ENCODE measurements at places on chromosomes 3 and 15.
A peak's percentile ranks its signal among the peaks of the same experiment; 100 is the strongest.

- DNase-seq, result no peak
Measured at GRCh38 chr15:28274635-28275034, 47.3 kb downstream of the HERC2 start.

DNA sequence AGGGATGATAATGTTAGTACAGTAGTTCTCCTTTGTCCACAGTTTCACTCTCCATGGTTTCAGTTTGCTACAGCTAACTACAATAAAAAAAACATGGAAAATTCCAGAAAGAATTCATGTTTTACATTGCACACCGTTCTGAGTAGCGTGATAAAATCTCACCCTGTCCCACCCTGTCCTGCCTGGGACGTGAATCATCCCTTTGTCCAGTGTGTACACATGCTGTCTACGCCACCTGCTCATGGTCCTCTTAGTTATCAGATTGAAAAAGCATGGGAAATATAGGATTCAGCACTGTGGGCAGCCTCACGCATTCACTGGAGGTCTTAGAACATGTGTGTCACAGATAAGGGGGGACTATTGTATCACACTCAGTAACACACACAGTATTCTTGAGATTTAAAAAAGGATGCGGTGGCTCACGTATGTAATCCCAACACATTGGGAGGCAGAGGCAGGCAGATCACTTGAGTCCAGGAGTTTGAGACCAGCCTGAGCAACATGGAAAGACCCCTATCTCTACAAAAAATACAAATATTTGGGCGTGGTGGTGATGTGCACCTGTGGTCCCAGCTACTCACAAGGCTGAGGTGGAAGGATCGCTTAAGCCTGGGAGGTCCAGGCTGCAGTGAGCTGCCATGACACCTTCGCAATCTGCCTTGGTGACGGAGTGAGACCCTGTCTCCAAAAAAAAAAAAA lies 8.7 kb upstream of the FLNB start:
- no peak for DNase-seq

DNA sequence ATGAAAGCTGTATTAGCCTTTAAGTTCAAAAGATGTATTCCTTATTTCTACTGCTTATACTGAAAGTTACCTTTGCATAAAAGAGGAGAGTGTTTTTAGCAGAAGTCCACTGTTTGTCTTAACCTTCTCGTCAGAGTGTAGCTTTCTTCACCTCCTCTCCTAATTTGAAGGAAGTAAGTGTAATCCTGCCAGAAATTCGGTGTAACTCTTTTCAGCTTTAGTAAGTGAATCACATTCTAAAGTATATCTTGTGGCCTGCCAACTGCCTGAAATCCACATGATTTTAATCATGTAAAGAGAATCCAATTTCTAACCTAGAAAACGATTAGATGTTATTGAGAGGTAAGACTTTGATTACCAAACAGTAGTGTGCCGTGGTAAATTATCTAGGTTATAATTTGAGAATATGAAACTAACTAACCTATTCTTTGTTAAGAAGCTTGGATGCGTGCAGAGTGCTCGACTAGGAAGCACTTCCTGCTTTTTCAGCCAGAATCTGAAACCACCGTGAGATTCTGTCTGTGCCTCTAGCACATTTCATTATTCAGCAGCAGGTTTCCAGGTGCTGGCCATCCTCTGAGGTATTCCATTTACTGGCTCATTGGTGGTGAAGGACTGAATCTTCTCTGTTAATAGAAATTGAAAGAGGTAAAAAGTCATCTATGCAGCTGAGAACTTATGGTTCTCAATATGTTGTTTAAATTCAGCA lies 7.5 kb downstream of the GYG1 start:
- DNase-seq, result peak; percentile 83

DNA sequence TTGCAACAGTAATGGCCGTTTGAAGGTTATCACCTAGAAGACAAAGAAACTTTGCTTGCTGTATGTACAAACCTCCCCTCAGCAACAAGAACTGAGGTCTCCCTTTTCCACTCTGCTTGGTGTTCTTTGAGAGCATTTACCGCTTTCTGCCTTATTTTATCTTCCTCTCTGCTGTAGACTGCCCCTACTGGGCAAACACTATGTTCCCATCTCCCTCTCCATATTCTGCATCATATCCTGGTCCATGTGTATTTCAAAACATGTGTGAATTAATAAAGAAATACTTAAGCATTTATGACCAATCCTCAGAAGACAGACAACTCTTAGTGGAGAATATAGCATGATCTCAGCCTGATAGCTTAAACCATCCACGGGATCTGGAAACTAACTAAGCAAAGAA lies 64.4 kb downstream of the ATP13A5 start:
- DNase-seq, result no peak

- peak; percentile 78 for DNase-seq
Measured at GRCh38 chr3:124995460-124995994, 60.3 kb downstream of the HEG1 start.

DNA sequence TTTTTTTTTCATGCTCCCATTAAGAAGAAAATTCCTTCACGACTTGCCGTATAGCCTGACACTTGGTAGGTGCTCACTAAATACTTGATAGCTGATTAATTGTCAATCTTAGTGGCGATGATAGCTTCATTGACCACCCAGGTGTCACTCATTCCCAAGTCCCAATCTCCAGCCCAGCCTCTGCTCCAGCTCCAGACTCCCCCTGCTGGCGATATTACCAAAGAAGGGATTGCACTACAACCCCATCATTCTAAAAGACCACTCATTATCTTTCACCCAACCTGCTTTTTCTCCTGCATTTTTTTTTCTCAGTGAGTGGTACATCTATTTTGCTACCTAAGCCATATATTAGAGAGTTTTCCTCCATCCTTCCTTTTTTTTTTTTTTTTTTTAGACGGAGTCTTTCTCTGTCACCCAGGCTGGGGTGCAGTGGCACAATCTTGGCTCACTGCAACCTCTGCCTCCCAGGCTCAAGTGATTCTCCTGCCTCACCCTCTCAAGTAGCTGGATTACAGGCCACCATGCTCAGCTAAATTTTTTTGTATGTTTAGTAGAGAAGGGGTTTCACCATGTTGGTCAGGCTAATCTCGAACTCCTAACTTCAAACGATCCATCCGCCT lies 19.5 kb upstream of the COMMD2 start:
- DNase-seq, result peak; percentile 52

DNA sequence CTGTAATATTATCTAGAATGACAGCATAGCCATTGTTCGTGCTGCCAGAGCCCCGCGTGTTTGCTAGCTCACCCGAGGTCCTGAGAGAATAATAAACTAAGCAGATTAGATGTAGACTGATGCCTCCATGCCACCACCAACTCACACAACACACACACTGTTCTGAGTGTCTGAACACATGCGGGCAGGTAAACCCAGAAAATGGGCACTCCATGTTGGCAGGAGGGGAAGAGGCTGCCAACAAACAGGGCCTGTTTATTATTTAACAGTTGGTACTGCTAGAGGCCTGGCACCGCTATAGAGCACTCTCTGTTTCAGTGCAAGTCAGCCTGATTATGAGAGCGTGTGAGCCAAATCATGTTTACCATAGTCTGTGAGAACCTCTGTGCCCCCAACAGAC lies 299.0 kb downstream of the ZBTB20 start:
- DNase-seq, result no peak

- no peak for DNase-seq
Measured at GRCh38 chr3:148657470-148657869, 40.2 kb upstream of the AGTR1 start.

GRCh38 chr3:148005456-148005855 lies 596.3 kb downstream of the ZIC1 start:
- DNase-seq, result no peak

- no peak for DNase-seq
Measured at GRCh38 chr3:187642861-187643260, 27.3 kb downstream of the SST start.

DNA sequence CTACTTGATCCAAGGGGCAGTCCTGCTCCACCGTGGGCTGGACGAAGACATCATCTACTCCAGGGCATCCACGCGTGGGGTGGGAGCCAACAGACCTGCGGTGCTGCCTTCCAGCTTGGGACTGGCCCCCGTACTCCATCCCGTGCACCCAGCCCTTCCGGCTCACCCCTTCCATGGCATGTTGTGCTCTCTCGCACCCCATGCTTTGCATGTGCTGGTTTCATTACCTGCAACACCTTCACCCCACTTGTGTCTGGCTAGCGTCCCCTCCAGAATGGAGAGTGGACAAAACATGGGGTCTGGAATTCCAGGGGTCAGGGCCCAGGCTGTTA lies 30.2 kb downstream of the SEMA7A start:
- no peak for DNase-seq

DNA sequence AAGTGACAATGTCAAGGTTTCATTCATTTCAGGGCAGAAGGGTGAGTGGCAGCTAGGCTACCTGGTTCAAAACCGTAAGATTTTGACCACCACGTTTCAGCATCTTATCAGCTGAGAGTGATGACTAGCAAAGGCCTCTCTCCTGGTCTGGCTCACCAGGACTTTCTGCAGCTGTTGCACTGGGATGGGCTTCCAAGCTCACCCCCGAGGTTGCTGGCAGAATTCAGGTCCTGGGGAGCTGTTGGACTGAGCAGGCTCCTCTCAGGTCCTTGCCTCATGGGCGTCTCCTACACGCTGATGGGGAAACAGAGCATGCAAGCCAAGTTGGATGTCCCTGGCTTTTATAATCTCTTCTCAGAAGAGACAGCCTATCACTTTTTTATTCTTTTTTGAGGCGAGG lies 88.8 kb upstream of the RNU6-1 start:
- DNase-seq, result no peak

DNA sequence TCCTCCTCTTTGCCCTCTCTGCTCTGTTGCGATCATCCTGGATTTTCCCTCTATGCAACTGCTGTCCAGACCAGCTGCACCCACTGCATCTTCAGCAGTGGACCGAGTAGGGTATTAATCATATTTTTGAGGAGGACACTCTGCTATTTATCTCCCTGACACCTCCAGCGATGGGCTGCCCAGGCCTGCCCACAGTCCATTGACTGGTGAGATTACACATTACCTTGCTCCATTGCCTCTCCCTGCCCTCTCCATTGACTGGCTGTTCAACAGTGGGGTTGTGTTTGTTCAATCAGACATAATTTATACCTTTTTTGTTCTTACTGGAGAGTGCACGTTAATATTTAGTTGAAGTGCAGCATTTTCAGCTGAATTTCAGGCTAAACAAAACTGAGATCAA lies 559.3 kb upstream of the ARRDC4 start:
- DNase-seq, result peak; percentile 35

DNA sequence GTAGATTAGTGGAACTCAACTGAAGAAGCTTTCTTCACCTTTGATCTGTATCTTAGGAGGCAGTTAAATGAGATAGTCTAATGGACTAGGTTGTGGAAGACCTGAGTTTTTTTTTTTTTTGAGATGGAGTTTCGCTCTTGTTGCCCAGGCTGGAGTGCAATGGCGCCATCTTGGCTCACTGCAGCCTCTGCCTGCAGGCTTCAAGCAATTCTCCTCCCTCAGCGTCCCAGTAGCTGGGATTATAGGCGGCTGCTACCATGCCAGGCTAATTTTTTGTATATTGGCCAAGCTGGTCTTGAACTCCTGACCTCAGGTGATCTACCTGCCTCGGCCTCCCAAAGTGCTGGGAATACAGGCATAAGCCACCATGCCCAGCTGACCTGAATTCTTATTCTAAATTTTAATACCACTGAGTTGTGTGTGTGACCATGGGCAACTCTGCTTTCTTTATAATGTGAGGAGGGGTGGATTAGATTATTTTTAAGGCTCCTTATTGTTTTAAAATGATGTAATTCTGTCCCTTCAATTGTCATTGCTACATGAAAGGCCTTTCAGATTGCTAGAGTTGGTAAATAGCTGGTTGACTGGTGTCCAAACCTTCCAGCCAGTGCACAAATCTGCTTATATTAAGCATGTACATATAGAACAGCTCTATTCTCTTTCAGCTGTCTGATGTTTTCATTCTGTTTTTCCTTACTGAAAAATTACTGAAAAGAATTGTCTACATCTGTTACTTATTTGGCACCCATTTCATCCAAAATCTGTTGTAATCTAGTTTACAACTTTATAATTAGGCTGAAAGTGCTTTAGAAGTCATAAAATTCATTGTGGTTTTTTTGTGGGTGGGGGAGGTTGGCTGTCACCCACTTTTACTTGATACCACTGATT lies 2.3 kb downstream of the LNP1 start:
- DNase-seq, result peak; percentile 45

GRCh38 chr3:154089421-154090420 lies 31.5 kb upstream of the ARHGEF26 start:
- DNase-seq, result no peak

GRCh38 chr3:14841836-14842235 lies 23.1 kb downstream of the FGD5 start:
- DNase-seq, result no peak

DNA sequence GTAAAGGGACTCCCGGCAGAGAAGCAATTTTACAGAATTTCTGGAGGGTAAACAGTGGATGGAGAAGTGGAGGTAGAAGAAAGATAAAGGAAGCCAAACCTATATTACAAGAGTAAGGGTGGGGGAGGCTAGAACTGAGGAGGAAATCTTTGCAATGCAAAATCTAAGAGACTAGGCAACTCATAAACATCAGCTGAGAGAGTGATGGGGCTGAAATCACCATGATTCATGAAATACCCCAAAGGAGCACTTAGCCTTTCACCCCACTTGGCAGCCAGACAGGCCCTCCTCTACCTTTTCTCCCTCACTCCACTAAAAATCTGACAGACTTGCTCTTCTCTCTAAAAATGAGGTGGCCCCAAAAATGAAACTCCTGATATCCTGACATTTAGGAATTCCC lies 19.5 kb upstream of the ZBTB38 start:
- DNase-seq, result no peak

DNA sequence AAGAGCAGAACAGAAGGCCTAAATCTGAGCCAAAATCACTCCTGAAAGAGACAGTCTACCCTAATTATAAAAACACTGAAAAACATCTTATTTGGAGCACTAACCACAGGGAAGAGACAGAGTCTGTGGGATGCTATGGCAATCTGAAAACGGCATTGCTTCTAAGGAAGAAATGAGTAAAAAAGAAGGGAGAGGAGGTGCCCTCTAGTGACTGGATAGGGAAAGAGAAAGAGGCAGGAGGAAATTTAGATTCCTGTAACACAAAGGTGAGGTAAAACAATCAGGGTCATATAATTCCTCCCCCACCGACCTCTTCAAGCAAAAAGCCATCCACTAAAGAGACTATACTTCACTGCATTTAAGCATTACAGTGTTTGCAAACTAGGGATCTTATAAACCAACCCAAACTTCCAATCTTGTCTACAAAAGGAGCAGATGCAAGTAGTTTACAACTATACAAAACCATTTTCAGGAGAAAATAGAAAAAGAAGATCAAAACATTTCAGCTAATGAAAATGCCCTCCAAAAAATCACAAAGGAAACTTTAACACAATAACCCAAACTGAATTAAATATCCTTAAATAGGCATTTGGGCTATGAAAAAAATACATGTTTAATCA lies 32.6 kb downstream of the HACD2 start:
- peak; percentile 43 for DNase-seq

DNA sequence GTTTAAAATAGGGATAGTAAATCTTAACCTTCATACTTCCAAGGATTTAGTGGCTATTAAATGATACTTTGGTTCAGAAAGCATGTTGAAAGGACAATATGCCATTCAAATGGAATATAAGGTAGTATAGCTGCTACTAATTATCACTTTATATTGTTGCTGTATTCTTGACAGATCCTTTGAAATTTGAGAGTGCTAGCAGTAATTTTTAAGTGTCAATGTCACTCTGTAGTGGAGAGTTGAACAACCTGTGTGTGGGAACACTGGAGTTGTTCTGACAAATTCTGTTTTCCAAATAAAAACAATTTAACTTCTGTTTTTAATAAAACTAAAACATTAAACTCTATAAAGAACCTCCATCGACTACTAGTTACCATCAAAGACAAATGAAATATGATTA lies 565.7 kb downstream of the FGF12 start:
- no peak for DNase-seq
